ENCODE measurements at places on chromosomes 13 and 19. TPM values are rescaled to one million over a fixed set of nuclear protein-coding genes. Genes with fewer than 3 reads are reported as not detected.

The KLF5 gene
- total RNA-seq = 5.3 TPM

The ERICH6B gene
- not detected for total RNA-seq

- no peak overlapping the region for H3K4me3 ChIP-seq
- no peaks in the 10 kb centered on the region for H3K36me3 ChIP-seq
- no peak overlapping the region for H3K27ac ChIP-seq
- H3K4me1 ChIP-seq = no peaks in the 10 kb centered on the region
- no peaks in the 10 kb centered on the region for H3K27me3 ChIP-seq
These were observed 82.6 kb downstream of the PCDH9 start for GRCh38 chr13:67147342-67148133.

DNA sequence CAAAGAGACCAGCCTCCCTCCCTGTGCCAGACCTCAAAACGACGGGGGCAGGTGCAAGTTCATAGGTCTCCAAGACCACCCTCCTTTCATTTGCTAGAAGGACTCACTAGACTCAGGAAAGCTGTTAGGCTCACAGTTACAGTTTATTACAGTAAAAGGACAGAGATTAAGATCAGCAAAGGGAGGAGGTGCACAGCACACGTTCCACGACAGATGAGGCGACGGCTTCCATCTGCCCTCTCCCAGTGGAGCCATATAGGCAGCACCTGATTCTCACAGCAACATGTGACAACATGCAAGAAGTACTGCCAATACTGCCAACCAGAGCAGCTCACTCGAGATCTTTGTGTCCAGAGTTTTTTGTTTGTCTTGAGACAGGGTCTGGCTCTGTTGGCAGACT is 9.4 kb upstream of the CEACAM19 start:
- no peak overlapping the region for H3K4me3 ChIP-seq
- H3K27ac ChIP-seq = no peak overlapping the region
- peaks cover 12% of the 10 kb centered on the region for H3K36me3 ChIP-seq
- no peaks in the 10 kb centered on the region for H3K27me3 ChIP-seq
- DNase-seq = no peak

GRCh38 chr19:39270036-39270871 is 2.1 kb downstream of the IFNL2 start:
- H3K4me1 ChIP-seq = peaks cover 2% of the 10 kb centered on the region
- no peak overlapping the region for H3K27ac ChIP-seq
- H3K4me3 ChIP-seq = no peak overlapping the region
- no peaks in the 10 kb centered on the region for H3K36me3 ChIP-seq

DNA sequence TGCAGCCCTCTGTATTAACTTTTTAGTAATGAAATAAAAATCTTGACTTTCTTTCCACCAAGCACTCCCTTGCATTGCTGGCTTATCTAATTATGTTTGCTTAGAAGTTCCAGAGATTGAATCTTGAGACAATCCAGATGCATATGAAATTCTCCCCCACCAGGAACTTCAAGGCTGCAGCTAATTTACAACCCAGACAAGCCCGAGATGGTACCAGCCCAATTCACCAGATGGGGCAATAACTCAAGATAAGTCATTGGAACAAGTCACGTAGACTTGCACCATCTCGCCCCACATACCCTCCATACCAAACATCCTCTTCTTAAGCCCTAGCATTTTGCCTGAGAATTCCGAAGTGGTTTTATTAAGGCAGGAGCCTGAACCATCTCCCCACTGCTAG is 29.0 kb downstream of the UTP14C start:
- H3K4me1 ChIP-seq = no peaks in the 10 kb centered on the region
- H3K27ac ChIP-seq = no peak overlapping the region
- peaks cover 9% of the 10 kb centered on the region for H3K36me3 ChIP-seq
- no peak overlapping the region for H3K4me3 ChIP-seq
- H3K27me3 ChIP-seq = peaks cover 3% of the 10 kb centered on the region

DNA sequence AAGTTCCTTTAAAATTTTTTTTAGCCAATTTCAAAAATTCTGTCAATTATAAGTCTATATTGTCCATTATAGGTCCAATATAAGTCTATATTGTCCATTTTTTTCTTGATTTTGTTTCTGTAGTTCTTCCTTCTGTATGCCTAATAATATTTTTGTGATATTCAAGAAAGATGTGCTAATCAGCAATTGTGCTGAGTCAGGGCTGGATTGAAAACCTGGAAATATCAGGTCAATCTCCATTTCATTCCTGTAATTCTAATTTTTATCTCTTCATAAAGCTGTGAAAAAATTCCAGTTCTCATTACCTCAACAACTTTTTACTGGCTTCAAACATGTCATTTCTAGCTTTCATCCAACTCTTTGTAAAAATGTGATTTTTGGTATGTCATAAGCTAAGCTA is 353.7 kb downstream of the SLITRK6 start:
- no peak for DNase-seq
- H3K27me3 ChIP-seq = no peaks in the 10 kb centered on the region
- H3K27ac ChIP-seq = no peak overlapping the region
- no peaks in the 10 kb centered on the region for H3K36me3 ChIP-seq

DNA sequence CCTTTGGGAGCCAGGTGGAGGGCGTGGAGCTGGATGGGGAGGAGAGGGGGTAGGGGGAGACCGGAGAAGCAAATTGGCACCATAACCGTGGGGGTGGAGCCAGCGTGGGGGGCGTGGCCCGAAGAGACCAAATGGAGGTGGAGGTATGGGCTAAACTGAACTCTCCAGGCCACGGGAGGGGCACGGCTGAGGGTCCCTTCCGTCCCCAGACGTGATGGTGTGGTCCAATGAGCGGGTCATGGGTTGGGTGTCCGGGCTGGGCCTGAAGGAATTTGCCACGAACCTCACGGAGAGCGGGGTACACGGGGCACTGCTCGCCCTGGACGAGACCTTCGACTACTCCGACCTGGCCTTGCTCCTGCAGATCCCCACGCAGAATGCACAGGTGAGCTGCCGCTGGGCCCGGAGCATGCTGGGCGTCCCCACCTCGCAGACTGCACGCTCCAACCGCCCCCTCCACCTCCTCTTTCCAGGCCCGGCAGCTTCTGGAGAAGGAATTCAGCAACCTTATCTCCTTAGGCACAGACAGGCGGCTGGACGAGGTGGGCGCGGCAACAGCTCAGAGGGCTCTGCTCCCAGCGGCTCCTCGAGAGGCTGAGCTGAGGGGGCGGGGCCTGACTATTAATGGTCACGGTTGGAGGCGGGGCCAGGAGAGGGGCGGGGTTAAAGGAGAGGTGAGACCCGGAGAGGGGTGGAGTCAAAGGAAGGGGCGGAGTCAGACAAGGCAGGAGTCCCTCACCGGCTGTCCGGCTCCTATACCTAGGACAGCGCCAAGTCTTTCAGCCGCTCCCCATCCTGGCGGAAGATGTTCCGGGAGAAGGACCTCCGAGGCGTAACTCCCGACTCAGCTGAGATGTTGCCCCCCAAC is 6.2 kb downstream of the HRC start:
- no peak overlapping the region for H3K27ac ChIP-seq
- no peaks in the 10 kb centered on the region for H3K36me3 ChIP-seq
- H3K4me1 ChIP-seq = peaks cover 46% of the 10 kb centered on the region

DNA sequence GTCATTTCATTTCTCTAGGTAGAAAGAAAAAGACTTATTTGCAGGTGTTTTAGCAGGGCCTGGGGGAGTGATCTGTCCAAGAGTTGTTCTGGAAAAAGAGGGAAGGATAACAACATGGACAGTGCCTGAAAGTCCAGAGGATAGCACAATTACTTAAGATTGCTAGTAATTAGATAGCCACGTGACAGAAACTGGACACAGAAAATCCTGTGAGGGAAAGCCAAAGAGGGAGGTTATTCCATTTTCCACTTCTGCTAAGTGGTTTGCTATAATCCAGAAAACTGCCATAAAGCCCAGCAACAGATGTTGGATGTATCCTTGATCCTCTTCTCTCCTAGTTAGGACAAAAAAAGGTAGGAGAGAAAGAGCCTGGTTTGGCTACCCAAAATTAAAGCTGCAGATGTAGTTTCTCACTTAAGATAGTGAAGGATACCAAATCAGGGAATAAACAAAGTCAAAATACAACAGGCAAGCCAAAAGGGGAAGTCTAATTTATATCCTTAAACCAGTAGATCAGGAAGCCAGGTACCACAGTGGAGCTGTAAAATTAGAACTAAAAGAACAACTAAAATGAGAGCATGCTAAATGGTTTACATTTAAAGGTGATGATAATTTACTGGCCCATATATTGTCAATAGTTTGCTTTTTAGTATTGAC is 140.2 kb downstream of the VWA8 start:
- H3K4me1 ChIP-seq = no peaks in the 10 kb centered on the region
- H3K27me3 ChIP-seq = no peaks in the 10 kb centered on the region
- no peak overlapping the region for H3K4me3 ChIP-seq
- no peak for DNase-seq
- H3K27ac ChIP-seq = no peak overlapping the region

DNA sequence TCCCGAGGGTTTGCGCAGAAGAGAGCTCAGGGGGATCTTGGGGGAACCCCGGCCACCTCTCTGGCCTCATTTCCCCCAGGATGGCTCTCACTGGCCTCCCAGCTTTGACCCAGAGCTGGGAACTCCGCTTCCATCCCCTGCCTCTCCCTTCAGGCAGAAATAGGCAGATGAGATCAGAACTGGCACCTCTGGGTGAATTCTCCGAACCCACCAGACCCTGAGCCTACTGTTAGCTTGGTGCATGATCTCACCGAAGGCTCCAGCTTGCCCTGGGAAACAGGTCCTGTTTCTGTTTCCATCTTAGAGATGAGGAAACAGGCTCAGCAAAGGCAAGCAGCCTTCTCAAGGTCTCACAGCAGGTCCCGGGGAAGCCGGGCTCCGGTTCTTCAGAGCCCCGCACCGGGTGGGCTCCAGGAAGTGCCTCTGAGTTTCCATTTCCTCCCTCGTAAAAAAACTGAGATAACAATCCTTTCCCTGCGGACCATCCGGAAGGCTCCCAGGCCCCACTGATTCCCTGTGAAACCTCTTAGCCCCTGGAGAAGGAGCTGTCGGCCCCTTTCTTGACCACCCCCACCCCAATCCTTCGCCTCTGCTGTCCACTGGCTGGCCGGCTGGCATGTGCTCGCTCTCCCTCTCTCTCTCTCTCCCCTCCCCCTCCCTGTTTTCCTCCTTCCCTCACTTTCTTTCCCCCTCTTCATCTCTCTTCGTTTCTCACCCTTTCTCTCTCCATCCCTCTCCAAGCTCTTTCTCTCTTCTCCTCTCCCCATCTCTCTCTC is 2.1 kb downstream of the NECTIN2 start:
- DNase-seq = no peak
- peaks cover 30% of the 10 kb centered on the region for H3K4me1 ChIP-seq
- H3K27me3 ChIP-seq = peaks cover 8% of the 10 kb centered on the region
